ENCODE measurements at places on chromosomes 1 and 21.

DNA sequence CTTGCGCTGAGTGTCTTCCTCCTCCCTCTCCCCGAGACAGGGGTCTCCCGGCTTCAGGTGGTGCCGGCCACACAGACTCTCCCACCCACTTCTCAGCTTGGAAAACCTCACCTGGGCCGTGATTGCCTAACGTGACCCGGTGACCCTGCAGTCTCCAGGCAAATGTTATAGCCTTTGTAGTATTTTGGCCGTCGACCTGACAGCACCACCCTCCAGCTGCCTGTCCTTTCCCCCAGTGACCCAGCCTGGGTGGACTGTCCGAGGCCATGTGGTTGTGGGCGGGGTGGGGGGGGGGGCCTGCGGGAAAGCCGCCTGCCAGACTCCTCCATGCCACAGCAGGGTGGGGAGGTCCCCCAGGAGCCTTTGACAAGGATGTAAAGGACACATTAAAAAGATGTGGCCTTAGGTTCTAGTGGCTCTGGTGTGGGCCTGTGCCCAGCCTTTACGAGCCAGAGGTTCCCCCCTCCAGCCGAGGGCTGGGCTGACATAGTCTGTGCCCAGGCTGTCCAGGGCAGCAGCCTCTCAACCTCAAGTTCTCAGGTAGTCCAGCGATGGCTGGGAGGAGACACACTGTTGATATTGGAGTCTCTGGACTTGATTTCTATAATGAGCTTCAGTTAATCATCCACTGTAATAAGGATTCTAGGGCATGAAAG, 8.1 kb downstream of the TOR3A start:
- no peak for DNase-seq

DNA sequence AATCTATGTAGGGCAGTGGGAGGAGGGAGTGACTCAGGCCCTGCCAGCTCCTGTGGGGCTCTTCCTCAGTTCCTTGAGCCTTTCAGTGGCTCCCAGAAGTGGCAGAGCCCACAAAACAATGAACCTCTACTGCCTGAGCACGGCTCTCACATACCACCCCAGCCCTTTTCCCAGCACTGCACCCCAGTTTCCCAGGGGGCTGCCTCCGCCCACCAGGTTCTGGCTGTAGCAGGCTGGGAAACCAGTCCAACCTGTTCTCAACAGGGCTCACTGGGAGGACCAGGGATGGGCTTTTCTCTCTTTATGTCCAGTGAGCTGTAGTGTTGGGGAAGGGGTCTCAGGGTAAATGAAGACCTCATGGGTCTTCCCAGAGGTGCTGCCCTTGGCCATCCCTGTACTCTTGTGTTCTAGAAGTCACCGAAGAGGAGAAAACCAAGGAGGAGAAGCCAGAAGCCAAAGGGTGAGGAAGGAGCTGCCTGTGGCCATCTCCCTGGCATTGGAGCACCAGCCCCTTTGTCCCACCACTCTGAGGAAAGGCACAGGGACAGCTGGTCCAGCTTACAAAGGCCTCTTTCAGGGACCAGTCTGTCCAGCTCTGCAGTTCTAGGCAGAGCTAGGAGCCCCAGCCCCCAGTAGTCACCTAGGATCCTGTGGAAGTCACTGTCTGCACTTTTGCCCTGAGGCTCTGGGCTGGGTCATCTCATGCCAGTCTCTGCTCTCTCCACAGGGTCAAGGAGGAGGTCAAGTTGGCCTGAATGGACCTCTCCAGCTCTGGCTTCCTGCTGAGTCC, 3.5 kb downstream of the MARCKSL1 start:
- DNase-seq, result no peak

DNA sequence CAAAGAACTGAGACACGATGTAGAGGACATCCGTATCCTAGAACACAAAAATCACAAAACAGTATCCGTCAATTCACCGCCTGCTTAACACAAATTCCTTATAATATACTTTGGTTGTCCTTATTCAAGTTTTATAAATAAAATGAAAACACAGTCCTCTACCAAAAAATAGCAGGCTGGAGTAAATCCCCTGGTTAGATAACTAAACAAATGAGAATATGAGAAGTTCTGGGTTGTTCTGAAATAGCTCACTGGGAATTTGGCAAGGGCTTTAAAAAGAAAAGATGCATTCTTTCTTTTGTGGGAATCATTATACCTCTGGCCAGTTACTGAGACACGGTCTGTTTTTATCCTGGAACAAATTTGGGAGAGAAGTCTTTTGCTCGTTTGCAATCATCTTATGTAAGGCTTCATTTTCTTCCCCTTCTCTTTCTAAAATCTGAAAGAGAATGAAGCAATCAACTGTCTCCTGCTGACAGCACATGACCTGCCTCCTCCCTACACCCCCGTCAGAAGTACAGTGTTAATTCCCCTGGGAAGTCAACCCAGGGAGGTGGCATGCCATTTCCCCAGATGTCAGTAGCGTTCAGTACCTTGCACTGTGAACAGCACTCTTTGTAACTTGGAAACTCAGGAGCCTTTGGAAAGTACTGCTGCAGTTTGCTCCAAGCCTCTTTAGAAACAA, 37.1 kb upstream of the RAP1GAP start:
- no peak for DNase-seq

- peak; percentile 45 for DNase-seq
Observed at GRCh38 chr1:221098471-221099405, 219.5 kb downstream of the HLX start.

DNA sequence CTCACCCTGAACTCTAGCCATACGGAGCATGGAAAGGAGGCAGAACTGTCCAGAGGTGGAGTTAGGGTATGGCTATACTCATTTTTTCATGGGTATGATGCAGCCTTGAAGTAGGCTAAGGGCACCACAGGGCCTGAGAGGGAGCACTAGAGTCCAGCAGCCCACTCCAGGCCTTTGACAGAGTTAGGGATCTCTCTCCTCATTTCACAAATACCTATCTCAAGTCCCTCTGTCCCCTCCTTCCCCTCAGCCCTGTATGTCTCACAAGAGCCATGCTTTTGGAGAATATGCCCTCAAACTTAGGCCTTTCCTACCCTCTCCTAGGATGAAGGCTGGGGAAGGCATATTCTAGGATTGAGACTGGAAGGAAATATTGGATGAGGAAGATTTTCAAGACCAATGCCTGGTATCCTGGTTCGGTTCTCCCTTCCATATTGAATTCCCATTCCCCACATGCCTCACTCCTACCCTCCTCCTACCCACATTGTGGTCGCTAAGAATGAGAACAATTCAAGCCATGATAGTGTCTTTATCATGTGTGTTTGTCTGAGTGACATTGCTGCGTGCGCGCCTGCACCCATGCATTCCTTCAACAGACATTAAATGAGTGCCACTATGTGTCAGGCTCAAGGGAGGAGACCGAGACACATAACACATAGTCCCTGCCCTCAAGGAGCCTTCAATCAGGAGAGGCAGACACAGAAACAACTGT, 2.6 kb upstream of the NECTIN4 start:
- DNase-seq, result peak; percentile 52

DNA sequence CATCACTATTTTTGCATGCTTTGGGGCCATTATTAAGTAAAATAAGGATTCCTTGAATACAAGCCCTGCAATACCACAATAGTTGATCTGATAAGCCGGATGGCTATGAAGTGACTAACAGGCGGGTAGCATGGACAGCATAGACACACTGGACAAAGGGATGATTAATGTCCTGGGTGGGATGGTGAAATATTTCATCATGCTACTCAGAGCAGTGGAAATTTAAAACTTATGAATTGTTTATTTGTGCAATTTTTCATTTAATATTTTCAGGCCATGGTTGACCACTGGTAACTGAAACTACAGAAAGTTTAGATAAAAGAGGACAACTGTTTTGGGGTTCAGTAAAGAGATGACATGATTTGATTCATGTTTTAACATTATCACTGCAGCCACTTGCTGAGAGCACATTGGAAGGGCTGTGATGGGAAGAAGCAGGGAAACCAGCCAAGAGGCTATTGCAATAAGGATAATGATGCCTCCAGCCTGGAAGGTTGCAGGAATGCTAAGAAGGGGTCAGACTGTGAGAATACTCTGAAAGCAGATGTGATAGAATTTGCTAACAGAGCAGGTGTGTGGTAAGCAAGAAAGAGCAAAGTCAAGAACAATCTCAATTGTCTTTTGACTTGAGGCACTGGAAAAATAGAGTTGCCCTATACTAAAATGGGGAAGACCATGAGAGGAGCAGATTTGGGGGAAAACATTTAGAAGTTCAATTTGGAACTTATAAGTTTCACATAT, 62.5 kb upstream of the TNFSF4 start:
- peak; percentile 91 for DNase-seq

GRCh38 chr21:30818837-30819610, 6.0 kb upstream of the KRTAP8-1 start:
- DNase-seq, result no peak

DNA sequence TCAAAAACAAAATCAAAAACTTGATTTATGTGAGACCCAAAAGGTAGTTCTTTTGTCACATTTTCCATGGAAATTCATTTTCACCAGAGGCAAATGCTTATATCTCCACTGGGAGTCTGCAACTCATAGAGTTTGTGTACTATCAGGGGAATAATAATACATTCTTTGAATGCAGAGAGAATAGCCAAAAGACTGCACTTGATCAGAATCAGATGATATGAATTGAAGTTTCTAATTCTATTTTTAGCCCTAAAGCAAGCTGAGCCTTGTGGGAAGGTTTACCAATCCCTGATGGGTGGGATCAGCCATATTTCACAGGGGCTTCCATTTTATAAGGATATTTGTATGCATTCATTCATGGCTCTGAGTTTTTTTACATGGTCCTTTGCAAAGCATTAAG, 49.6 kb downstream of the TSEN15 start:
- DNase-seq, result no peak

DNA sequence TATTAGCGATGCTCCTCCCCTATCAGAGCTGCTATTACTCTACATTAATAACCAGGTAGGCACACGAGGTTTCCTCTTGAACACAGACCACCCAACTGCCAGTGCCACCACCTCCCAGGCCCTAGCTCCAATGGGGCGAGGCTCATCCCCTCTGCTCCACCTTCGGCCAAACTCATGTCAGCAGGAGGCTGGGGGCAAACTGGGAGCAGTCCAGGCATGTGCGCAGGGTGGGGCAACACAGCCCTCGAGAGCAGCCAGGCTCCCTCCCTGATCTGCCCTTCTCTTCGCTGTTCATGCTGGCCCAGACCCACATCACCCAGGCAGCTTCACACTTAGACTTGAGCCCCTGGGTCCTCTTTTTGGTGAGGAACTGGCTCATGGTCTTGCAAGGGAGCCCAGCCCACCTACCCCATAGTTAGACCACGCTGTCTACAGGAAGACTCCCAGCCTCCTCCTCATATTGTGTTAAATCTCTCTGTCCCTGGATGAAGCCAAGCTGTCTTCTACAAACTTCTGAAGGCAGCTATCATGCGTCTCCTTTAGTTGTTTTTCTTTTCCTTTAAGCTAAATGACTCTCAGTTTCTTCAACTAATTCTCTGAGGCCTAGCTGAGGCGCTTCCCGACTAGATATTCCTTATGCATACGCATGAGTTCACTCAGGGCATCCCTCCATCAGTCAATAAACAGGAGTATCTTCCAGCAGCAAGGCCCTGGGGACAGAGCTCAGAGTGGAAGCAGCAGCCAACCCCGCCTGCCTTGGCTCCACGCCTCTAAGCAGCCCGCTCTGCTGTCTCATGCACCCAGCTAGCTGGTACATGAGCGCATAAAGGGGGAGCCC, 12.0 kb downstream of the TMEM9 start:
- DNase-seq, result no peak

GRCh38 chr21:42357307-42357706, 6.5 kb upstream of the TFF2 start:
- no peak for DNase-seq

DNA sequence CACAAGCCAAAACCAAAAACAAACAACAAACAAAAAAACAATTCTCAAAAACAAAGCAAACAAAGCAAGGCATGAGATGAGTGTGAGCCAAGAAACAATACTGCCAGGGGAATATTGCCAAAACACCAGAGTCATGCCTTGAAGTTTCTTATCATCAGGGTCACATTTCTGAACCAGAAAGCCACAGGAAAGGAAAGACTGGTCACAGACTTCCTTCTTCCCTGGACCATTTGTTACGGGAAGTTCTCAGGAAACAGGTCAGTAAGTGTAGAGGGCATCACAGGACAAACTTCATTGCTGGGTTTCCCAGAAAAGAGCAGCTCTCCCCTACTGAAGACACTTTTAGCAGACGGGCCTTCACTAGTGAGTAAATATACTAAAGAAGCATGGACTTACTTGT, 191.2 kb downstream of the GABPA start:
- DNase-seq, result peak; percentile 7

DNA sequence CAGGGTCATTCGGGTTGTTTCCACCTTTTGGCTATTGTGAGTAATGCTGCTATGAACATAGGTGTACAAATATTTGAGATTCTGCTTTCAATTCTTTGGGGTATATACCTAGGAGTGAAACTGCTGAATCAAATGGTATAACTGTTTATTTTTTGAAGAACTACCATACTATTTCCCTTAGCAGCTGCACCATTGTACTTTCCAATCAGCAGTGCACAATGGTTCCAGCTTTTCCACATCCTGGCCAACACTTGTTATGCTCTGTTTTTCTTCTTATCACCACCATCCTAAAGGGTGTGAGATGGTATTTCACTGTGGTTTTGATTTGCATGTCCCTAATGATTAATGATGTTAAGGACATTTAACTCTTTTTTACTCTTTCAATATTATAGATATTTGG, 3.6 kb upstream of the ABCA4 start:
- DNase-seq, result no peak

- peak; percentile 51 for DNase-seq
Observed at GRCh38 chr1:62720946-62721554, 32.9 kb upstream of the DOCK7 start.

GRCh38 chr1:21636029-21636428, 33.1 kb downstream of the RAP1GAP start:
- DNase-seq, result no peak

GRCh38 chr1:24181619-24182018, 5.5 kb downstream of the IFNLR1 start:
- no peak for DNase-seq

- peak; percentile 34 for DNase-seq
Observed at GRCh38 chr1:12600880-12601633, 17.0 kb downstream of the DHRS3 start.

DNA sequence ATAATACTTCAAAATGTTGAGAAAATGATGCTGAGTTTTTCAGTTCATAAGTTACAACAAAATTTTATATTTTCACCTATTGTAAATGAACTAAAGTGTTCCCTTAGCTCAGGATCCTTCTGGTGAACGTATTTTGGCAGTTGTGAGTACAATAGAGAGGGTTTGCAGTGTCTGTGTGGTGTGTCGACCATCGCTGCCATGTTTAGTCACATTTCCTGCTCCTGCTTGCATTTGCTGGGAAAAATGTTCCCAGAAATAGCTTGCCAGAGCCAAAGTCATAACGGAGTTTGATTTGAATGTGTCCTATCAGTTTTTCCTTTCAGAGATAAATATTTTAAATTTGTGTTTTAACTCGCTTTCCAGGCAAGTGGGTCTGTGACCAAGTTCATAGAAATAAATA, 117.1 kb upstream of the COL6A1 start:
- no peak for DNase-seq
